ENCODE measurements at places on chromosomes 7 and 10.

DNA sequence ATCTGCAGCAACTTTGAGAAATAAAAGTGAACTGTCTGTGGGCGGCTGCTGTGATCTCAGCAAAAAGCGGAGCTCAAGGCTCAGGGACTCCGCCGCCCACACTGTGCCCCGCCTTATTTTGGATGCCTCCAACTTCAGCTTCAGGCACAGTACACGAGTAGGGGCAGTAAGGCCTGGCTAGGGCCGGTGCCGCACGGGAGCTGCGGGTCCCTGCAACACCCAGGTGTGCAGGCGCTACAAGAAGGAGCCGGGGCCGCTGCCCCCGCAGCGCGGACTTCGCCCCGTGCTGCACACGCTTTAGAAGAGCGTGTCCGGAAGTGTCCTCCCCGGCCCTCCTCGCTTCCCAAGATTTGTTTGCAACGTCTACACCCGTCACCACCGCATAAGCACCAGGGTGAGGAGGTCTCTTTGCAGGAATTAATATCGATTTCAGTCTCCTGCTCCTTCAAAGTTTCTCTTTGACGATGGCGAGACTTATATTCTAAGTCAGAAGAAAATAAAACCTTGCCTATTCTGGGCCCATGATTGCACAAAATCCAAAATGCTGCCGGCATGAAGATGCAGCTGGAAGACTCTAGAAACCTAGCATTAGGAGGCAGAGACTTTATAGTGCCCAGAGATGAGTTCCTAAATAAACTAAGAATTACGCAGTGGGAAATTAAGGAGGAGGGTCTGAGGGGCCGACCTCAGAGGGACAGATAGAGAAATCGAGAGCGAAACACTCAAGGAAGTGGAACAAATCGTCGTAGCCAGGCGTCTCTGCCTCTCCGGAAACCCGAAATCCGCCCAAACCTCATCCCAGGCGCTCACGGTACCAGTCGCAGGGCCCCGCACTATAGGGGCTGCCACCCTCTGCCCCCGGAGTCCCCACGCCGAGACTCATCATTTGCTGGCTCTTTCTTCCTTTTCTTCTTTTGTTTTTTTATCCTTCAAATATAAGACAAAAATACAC is 6.4 kb downstream of the VAX1 start:
- DNase-seq, result no peak

- DNase-seq, result no peak
These were observed 51.0 kb downstream of the BTRC start for GRCh38 chr10:101405001-101405400.

- DNase-seq, result no peak
These were observed 142.9 kb upstream of the PCGF5 start for GRCh38 chr10:91077549-91078071.

DNA sequence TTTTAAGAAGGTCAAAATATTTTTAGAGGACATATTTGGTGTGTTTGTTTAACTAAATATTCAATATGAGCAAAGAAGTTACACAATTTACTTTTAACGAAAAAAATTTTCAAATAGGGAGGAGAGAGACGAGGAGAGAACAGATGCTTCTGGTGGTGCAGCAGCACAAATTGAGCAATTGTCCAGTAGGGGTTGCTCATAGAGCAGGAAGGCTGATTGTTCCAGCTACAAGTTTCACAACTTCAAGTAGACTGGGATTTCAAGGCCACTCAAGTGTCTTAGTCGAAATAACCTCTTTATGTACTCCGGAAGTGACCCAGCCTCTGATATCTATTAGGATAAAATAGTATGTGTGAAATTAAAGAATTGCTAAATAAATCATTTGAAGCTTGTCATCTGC is 197.9 kb downstream of the HDAC9 start:
- DNase-seq, result no peak

- DNase-seq, result no peak
These were observed 130.6 kb upstream of the SLC26A5 start for GRCh38 chr7:103576641-103577040.

DNA sequence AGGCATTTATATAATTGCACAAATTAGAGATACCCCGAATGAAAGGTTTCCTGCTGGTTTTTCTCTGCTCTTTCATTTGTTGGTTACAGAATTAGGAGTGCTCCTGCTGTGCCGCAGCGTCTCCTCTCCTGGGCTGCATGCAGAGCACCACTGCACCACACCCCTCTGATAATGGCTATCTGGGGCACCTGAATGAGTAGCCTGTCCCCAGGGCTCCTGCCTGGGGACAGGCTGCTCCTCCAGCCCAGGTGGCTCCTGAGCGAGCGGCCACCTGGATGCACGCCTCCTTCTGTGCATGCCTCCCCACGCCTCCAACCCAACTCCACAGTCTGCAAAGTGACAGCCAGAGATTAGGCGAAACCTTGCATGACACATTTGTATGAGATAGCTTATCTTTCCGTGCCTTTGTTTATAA is 242.6 kb upstream of the FZD8 start:
- no peak for DNase-seq

DNA sequence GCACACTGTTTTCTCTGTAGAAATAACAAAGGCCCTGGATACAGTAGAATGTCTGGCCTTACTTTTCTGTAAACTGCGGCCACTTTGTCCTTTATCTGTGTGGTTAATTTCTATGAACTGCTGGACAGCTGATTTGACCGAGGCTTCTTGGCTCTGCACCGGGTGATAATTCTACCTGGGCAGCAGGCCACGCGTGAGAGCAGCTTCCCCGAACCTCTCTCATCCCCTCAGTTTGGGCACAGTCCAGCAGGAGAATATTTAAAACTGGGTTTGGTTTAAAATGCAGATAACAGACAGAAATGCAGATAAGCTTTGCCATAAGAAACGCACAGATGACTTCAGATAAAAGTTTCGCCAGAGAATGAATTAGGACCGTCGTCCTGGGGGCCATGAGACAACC is 81.0 kb downstream of the CELF2 start:
- DNase-seq, result no peak

GRCh38 chr7:2698581-2699288 is 10.7 kb downstream of the AMZ1 start:
- DNase-seq, result no peak

- DNase-seq, result no peak
These were observed 14.0 kb downstream of the SLC16A9 start for GRCh38 chr10:59695637-59696036.

DNA sequence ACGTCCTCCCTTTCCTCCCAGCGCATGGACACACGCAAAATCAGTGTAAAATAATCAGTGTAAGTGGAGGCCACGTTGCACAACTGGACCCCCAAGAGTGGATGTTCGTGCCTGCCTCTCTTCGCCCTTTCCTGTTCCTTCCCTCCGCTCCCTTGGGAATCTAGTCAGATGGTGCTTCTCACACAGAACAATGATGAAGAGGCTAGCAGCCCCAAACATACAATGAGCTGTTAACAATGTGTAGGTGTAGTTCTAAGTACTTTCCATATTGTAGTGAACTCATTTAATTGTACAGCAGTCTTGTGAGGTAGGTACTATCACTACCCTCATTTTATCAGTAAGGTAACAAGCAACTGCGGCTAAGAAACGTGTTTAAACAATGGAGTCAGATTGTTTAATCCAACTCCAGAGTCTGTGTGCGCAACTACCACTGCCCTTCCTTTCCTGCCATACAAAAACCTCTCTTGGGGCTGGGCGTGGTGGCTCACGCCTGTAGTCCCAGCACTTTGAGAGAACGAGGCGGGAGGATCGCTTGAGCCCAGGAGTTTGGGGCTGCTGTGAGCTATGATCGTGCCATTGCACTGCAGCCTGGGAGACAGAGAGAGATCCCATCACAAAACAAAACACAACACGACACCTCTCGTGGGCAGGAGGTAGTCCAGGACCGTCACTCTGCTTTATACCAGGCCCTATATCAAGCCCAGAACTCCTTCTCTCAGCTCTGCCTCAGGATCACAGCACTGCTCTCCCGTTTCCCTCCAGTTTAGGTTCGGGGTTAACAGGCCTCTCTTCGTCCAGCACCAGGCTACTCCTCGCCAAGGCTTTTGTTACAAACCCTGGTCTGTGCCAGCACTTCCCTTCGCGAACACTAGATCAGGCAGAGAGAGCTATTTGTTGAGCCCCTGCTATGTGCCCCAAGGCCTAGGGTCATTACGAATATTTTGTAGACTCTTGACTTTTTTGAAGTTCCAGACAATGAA is 1.1 kb downstream of the FKBP9 start:
- peak; percentile 68 for DNase-seq

DNA sequence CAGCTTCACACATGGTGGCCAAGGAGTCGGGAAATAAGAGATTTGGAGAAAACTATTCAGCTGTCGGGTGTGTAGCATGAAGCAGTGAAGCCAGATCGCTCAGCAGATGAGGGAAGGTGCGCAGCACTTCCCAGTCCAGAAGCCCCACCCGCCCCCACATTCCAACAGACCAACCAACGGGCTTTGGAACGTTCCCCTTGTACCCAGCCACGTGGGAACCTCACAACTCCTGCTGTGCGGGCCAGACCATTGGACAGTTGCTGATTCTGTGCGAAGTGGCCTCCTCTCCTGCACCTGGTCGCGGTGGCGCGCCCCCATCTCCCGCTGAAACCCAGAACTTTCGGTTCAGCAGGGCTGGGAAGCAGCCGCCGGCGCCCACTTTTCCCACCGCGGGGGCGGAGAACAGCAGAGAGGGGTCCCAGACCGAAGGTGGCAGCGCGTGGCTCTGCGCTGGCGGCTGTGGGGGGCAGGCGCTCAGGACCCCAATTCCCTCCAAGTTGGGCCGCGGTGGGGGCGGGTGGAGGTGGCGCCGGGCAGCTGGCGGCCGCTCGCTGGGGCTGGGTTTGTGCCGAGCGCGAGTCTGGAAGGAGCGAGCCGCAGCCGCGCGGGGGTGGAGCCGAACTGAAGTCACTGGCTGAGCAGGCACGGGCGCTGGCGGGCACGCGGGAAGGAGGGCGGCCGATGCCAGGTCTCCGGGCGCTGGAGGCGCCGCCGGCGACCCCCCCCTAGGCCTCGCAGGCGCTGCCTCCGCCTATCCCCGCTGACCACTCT is 1301.5 kb upstream of the SORCS1 start:
- DNase-seq, result peak; percentile 90

GRCh38 chr7:1975581-1975980 is 257.2 kb downstream of the MAD1L1 start:
- no peak for DNase-seq

DNA sequence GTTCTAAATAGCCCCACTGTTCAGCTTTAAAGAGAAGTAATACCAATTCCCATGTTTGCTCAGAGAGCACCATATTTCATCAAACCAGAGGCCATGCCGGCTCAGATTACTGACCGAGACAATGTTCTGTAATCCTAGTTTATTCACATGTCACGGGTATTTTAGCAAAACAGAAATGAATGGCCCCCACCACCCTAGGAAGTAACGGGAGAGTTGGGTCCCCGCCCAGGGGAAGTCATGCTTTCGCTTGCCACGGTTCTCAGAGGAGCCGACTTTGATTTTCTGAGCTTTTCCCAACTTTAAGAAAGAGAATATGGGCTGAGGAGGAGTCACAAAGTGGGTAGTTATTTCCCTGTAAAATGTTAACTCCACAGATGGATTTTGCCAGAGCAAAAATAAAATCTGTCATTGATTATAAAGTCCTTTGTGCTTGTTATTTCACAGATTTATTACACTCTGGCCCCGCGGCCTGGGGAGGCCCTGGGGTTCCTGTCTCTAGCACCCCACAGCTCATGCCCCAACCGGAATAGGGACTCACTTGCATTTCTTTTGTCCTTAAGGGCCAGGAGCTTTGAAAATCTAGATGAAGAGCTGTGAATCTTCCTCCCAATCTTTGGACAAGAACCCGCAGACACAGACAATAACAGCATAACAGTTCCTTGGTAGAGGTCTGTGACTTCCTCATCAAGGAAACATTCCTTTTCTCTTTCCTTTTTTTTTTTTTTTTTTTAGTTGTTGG is 3.7 kb upstream of the GDF10 start:
- no peak for DNase-seq

GRCh38 chr10:111972109-111972508 is 211.5 kb downstream of the GPAM start:
- DNase-seq, result no peak

DNA sequence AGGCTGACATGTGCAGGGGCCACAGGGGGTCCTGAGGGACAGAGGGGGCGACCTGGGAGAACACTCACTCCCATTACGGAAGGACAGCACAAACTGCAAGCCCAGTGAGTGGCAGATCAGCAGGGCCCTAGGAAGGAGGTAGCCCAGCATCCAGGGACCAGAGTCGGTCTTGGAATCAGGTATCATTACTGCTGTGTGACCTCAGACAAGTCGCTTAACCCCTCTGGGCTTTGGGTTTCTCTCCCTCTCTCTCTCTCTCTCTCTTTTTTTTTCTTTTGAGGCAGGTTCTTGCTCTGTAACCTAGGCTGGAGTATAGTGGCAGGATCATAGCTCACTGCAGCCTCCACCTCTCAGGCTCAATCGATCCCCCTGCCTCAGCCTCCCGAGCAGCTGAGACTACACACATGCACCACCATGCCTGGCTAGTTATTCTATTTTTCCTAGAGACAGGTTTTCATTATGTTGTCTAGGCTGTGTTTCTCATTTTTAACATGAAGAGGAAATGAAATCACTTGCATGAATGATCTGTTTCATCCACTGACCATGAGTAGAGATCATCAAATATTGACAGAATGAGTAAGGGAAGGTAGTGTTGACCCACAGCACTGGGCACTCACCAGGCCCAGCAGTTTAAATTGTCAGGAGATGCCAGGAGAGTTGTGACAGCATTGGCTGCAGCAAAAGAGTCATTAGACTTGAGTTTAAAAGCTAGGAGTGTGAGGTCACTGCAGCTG is 49.4 kb downstream of the BUB3 start:
- DNase-seq, result no peak

DNA sequence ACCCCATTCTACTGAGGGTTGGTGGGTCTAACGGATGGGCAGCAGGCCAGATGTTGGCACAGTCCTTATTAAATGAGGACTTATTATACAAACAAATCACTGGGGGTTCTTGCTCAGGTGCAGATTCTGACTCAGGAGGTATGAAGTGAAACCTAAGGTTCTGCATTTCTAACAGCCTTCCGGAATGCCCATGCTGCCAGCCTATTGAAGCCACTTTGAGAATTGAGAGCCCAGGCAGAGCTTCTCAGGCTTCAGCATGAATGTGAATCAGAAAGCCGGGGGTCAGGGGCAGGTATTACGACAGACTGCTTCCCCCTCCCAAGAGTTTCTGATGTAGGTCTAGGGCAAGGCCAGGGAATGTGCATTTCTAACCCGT is 34.1 kb upstream of the NPFFR1 start:
- no peak for DNase-seq

GRCh38 chr7:5218564-5219360 is 28.7 kb downstream of the WIPI2 start:
- peak; percentile 60 for DNase-seq

- DNase-seq, result no peak
These were observed 126.1 kb upstream of the PRSS58 start for GRCh38 chr7:142383841-142384492.

GRCh38 chr10:71339796-71340589 is 20.9 kb downstream of the SLC29A3 start:
- DNase-seq, result peak; percentile 37

GRCh38 chr10:123530166-123530870 is 135.8 kb upstream of the GPR26 start:
- DNase-seq, result no peak

Measured in upper lobe of left lung (tissue), 6 donors.